ENCODE measurements at places on chromosomes 3 and 15.

DNA sequence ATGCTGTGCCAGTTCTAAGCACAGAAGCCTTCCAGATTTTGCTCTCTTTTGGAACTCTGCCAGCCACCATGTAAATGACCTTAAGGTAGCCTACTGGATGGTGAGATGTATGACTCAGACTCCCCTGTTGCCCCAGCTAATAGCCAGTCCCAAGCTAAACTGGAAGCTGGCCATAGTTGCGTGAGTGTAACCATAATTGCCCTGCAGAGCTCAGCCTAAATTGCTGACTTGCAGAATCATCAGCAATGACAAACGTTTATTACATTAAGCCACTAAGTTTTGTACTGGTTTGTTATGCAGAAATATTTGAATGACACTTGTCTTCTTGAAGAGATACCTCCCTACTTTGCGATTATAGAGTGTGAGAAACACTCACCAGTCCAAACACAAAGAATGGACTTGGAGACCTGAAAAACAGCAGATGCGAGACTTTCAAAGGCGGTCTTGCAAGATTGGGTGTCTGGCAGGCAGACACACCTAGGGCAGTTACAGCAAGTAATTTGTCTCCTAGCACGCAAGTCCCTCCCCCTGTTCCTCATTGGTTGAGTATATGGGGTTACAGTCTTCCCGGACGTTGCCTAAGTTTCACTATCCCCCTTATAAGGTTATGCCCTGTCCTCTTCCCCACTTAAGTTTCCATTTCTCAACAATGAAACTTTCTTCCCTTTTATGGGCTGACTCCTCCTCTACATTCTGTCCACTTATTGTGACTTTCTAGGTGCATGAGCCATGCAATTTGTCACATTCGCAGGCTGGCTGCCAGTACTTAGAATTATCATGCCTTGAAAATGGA lies 83.6 kb upstream of the XCR1 start:
- DNase-seq: no peak

GRCh38 chr15:51759557-51760070 lies 8.2 kb downstream of the TMOD2 start:
- no peak for DNase-seq

DNA sequence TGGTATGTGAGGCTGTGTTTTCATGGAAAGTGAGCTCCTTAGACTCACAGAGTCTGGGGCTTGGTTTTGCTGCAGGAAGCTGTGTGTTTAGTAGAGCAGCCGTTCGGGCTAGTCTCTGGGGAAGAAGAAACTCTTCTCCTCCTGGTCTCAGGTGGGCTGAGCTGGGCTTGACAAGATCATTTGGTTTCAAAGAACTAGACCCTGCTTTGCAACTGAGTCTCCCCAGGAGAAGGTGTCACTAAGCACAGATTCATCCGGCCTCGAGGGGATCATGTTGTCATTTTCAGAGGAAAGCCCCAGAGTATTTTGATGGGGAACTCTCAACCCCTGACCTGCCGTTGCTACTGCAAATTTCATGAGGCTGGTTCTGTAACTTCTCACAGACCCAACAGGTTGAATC lies 188.5 kb downstream of the FAM43A start:
- DNase-seq: no peak

DNA sequence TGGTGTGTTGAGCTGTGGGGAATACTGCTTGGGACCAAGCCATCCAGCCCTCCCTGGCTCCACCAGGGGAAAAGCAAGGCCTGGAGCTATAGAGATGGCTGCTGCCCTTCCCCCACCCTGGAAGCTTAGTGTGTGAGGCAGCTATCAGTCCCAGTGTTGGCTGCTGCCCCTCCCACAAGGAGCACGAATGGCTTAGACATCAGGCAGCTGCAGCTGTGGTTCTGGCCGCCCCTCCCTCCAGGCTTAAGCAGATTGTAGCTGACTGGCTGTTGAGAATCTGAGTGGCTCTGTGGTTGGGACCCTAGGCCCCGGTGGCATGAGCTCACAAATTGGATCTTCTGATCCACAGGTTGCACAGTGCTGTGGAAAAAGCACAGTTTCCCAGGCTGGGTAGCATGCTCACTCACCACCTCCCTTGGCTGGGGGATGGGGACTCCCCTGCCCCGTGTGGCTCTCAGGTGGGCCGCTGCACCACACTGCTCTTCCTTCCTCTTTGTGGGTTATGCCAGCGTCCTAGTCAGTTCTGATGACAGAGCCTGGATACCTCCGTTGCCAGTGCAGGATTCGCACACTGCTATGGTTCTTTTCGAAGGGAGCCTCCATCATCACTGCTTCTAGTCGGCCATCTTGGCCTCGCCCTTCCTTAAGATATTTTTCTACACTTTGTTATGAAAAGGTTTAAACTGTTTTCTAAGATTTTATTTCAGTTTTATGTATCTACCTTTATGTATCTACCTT lies 21.2 kb upstream of the SUCNR1 start:
- no peak for DNase-seq

GRCh38 chr3:189300345-189300744 lies 128.6 kb downstream of the TPRG1 start:
- DNase-seq: no peak

DNA sequence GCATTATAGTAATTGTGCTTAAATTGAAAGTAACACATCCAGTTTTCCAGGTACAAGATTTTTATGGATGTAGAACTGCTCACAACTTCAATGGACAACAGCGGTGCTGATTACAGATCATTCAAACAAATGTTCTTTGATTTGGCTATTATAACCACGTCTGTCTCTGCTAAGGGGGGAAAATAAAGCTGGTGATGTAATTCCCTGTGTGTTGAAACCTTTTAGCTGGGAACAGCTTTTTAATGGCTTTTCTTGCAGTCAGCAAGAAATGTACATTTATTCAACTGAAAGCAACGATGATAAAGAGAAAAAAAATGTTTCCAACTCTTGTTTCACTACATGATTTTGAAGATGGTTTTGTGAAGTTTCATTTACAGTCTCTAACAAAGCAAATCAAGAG lies 431.9 kb upstream of the AGTR1 start:
- DNase-seq: no peak
